Activated CD4-positive, alpha-beta T cell treated with anti-CD3 and anti-CD28 coated beads for 48 hours (primary cell): ENCODE measurements at places on chromosomes 1 and 21.

DNA sequence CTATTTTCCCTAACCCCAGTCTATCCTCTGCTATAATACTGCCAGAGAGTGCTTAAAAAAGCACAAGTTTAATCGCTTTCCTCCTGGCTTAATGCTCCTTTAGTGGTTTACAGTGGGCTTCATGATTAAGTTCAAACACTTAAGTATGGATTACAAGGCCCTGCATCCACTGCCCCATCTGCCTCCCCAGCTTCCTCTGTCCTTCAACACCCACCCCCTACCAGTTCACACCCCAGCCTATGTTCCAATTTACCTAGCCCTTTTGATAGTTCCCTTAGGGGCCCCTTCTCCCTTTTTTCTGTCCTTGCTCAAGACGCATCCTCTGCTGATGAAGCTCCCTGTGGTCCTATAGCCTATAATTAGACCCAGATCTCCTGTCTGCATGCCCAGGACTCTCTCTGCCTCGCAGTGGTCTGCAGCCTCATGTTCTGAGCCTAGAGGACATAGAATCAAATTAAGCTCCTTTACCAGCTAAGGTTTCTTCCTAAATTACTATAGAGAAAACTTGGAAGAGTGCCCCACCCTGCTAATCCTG is 212.5 kb downstream of the FGGY start:
- no peak for DNase-seq

GRCh38 chr1:175015243-175015642 is 8.0 kb downstream of the MRPS14 start:
- DNase-seq, result no peak

GRCh38 chr1:1788136-1788535 is 9.9 kb upstream of the NADK start:
- DNase-seq, result no peak

DNA sequence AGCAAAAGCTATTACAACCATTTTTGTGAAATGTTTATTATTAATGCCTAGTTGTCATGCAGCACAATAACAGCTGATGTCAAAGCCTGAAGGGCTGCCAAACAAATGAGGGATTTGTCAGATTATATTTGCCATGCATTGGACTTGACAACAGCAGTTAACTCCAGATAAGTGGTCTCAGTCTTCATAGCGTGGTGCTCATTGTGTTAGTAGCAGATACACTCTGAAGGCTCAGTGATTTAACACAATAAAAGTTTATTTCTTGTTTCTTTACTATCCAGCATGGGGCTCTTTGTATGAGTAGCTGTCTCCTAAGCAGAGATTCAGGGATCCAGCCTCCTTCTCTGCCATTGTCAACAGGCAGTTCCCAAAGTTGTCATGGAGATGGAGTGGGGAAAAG is 76.0 kb upstream of the PTGFRN start:
- no peak for DNase-seq

DNA sequence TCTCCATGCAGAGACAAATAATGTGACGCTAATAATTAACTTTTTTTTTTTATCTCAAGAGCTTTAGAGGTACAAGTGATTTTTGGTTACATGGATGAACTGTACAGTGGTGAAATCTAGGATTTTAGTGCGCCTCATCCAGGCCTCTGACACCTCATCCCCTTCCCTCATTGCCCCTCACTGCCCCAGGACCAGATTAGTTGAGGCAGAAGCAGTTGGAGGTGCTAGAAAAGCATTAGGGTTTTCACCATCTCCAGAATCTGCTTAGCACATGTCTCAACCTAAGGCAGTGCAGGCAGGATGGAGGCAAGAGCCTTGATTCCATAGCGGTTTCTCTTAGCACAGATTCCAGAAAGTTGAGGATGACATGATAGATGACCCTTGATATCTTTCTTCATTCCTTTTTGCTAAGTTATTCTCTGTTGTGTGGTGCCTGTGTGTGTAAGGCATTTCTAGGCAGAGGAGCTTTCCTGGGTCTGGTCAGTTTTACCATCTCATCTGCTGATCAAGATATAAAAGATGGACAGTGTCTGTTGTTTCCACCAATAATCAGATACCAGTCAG is 16.3 kb upstream of the IL10 start:
- DNase-seq, result no peak

DNA sequence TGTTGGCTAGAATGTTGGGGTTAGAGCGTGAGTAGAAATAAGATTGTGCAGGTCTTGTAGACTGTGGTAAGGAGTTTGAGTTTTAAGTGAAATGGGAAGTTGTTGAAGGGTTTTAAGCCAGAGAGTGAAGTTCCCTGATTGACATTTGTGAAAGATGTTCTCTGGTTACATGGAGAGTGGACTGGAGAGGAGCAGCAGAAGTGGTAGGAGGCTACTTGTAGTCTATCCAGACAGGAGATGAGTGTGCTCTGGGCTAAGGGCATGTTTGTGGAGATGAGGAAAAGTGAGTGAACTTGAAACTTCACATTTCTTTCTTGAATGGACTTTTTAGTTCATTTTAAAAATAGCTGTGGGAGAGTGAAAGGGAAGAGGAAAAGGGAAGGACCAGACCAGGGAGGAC is 37.0 kb downstream of the F3 start:
- DNase-seq, result no peak

- DNase-seq, result no peak
These were observed 348.7 kb upstream of the NR5A2 start for GRCh38 chr1:199678771-199679170.

GRCh38 chr1:234326497-234327366 is 46.5 kb upstream of the COA6 start:
- peak; percentile 78 for DNase-seq

- no peak for DNase-seq
These were observed 42.3 kb downstream of the TCEANC2 start for GRCh38 chr1:54095546-54096226.

GRCh38 chr1:216075339-216075738 is 347.9 kb downstream of the USH2A start:
- no peak for DNase-seq

DNA sequence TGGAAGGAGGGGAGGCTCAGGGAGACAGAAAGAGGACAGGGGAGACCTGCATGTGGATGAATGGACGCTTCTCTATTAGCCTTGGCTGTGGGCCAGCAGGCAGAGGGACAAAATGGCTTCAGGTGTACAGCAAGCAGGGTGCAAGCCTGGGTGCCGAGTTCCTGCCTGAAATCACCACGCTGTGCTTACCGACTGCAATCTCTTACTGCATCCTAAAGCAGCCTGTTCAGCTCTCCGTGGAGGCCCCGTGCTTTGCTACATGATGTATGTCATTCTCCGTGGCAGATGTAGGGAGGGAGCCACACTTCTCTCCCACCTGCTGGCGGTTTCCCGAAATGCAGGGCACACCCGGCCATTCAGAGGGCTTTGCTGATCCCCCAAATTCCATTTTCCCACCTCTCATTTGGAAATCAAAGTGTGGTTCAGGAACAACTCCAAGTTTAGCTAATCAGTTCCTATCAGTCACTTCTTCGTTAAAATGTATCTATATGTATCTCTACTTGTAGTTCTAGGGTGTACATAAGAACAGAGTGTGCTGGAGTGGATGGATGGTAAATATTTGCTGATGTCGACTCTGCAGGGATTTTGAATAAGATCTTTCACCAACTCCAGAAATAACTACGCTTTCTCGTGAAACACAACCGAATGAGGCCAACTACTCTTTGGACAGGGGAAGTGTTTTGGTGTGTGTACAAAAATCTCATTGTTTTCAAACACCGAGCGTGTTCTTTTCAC is 122.3 kb upstream of the BACE2 start:
- peak; percentile 11 for DNase-seq

DNA sequence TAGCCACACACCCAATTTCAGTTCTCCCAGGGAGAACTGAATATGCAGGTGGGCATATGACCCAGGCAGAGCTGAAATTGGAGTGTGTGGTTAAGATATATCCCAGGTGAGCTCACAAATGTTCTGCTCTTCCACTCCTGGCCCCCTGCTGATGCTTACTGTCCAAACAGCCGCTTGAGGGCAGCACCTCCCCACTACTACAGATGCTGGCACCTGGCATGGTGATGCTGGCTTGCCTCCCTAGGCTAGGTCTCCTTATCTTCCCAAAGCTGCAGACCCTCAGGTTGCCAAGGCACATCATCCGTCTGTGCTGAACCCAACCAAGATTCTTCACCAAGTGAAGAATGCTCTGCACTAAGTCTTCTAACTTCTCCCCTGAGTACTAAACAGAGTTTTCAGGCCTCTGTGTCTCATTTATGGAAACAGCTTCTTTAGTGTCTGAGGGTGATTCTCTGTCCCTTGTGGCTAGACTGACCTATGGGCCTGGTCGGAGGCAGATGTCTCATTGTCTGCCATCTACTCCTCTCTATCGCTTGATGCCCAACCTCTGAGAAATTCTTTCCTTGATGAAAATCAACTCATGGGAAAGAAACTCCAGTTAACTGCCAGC is 27.2 kb downstream of the XCL1 start:
- peak; percentile 81 for DNase-seq

DNA sequence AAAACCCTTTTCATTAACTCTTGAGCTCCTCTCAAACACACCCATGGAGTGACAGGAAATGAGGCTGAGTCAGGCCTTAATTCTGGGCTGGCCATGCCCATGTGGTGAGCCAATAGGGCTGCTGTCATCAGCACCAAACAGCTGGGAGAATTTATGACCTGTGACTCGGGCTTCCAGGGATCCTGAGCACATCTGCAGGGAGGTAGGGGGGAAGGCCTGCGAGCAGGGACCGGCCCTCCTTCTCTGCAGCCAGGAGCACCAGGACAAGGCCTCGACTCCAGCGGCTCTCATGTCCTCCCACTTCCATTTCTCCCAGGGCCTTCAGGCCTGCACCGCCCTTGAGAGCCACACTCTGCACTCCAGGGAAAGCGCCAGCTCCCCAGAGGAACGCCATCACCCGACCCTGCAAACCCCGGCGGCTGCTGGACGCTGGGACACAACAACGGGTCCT is 14.6 kb downstream of the RIPK4 start:
- DNase-seq, result no peak

GRCh38 chr1:195831789-195832188 is 776.5 kb downstream of the KCNT2 start:
- no peak for DNase-seq

GRCh38 chr1:196977278-196977677 is at the start of gene CFHR5:
Gene CFHR5 (plus strand): TSS chr1:196977556. CDS start chr1:196977665, 109 bp downstream.
- DNase-seq, result no peak

DNA sequence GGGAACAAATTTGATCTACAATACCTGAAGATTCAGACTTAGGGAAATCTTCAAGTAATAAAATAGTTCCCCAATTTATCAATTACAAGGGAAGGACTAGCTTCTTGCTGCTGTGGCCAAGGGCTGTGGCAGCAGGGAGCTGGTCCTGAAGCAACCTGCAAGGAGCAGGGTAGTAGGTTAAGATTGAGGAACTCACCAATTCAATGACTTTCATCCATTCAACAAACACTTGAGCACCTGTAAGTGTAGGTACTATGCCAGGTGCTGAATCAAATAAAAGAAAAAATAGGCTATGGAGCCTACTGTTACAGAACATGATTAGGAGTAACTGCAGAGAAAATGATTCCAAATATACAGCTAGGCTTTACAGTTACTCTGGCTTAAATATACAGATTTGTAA is 64.2 kb upstream of the RBM34 start:
- DNase-seq, result no peak

- no peak for DNase-seq
These were observed 515.9 kb upstream of the PKN2 start for GRCh38 chr1:88168126-88168525.

- no peak for DNase-seq
These were observed 13.3 kb downstream of the TESK2 start for GRCh38 chr1:45477646-45478045.

DNA sequence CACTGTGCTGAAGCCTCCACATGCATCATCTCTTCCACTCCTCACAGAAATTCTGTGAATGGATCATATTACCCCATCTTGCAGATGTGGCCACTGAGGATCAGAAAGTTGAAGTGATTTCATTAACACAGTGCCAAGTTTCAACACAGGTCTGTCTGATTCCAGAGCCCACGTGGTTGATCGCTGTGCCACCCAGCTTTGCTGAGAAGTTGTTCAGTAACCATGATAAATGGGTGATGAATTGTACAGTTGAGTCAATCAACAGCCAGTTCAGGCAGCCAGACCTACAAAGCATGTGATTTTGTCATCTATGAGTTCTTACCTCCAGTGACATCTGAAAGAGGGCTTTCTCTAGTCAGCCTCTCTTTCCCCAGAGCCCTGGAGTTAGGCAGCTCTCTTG is 61.8 kb upstream of the GRHL3 start:
- DNase-seq, result no peak

DNA sequence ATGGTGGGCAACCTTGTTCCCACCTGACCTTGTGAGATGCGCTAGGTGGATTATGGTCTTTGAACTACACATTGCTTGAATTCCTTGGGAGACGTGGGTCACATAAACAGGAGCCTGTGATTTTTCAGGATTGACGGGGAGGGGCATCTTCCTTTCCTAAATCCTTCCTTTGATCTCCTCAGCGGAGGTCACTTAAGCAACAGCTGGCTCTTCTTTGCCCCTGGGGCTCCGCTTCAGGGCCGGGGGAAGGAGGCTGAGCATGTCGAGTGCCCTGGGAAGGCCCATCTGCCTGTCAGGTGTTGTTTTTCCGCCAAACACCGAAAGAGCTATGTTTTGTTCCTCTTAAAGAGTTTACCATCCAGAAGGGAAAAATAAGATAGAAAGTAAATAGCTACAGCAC is 40.6 kb downstream of the KIF26B start:
- no peak for DNase-seq

DNA sequence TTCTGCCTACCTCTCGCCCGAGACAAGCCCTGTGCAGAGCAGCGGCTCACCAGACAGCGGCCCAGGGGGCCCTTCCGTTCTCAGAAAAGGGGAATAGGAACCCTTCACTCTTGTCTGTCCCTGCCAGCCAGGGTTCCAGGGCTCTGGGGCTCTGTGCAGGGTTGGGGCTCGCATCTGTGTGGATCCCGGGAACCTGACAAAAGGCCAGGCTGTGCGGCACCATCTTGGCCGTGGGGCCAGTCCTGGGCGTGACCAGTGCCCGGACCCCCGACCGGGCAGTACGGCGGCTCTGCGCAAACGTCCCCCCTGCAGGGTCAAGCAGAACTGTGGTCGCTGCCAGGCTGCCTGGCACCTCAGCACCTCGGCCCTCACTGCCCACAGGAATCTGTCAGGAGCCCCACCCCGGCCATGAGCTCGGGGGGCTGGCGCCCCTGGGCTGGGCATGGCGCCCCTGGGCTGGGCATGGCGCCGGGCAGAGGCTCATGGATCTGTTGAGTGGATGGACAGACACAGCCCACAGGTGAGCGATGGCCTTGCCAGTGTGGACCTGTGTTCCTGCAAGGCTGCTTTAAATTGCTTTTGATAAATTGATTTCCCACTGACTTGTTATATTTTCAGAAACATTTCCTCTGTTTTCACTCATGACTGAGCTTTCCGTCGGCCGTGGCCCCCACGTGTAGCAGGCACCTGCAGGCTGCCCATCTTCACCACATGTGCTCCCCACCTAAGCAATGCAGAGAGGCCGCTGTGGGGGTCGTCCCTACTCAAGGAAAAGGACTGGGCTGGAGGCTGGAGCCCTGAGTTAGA is 59.0 kb downstream of the SLX9 start:
- no peak for DNase-seq

DNA sequence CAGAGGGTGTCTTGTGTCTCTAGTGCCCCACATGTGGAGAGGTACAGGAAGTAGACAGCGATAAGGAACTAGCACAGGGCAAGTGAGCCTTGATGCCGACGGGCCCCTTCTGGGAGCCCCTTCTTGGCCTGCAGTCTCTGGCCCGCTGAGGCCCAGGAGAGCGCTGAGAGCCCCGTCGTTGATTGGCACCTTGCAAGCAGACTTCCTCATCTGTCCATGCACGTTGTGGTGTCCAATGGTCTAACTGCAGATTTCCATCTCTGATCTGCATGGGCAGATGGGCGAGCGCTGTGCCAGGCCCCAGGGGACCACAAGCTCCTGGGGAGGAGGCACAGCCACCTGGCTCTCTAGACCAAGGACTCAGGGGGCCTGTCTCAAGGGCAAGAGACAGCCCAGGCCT is 32.4 kb downstream of the PLEKHA6 start:
- DNase-seq, result no peak

- no peak for DNase-seq
These were observed 11.4 kb upstream of the PRELP start for GRCh38 chr1:203464226-203464625.
